ENCODE measurements at places on chromosomes 13 and 19.

DNA sequence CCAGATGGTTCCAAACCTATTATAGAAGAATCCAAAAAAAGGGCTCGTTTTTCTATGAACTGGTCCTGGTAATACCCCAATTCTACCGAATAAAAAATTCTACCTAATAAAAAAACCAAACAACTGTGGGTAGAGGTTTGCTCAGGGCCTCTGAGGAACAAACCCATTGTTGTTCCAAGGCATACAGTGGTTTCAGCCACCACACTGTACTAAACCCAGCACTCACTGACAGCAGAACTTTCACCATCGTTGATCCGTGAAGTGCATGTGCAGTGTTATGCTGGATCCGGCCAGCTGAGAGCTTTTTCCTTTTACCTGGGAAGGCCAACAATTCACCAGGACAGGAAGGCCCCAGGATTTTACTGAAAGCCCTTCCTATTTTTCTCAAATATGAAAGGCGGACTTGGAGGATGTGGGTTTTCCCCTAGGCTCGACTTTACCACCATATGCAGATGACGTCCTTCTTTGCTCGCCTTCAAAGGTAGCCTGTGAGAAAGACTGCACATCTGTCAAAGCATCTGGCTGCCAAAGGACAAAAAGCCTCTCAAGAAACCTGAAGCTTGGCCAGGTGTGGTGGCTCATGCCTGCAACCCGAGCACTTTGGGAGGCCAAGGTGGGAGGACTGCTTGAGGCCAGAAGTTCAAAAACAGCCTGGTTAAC lies 7.2 kb upstream of the PABPC3 start:
- no peak for DNase-seq

DNA sequence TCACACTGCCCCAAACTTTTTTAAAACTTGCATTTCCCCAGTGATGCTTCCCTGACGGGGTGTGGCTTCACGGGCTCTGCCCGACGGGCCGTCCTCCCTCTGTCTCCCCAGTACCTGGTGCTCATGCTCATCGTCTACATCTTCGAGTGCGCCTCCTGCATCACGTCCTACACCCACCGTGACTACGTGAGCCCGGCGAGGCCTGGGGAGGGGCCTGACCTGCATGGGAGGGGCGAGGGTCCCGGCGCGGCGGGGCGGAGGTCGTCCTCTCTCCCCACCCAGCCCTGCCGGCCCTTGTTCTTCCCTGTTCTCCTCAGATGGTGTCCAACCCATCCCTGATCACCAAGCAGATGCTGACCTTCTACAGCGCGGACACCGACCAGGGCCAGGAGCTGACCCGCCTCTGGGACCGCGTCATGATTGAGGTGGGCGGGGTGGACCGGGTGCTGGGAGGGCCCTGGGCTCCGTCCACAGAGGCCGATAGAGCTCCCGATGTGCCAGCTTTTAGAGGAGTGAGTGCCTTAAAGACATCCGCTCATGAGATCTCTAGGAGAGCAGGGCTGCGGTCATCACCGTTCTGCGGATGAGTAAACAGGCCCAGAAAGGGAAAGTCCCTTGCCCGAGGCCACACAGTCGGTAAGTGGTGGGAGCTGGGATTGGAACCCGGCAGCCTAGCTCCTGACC lies 6.9 kb downstream of the UPK1A start:
- DNase-seq = peak; percentile 41

DNA sequence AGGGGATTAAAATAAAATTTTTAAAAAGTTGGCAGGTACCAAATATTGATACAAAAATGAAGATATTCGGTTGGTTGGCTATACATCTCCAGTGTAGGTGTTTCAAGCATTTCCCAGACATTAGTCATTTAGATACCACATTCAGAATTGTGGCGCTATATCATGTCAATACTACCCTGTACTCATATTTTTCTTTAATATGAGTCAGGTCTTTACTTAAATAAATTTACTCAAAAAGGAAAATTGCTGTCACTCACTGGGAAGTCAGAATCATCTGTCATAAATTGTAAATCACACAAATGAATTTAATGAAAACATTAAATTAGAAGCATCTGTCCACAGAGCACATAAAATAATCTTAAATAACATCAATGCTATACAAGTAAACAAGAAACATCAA lies 134.2 kb downstream of the TSHZ3 start:
- DNase-seq = no peak

GRCh38 chr19:12891553-12892021 lies 627 bp downstream of the GCDH start:
- no peak for DNase-seq

DNA sequence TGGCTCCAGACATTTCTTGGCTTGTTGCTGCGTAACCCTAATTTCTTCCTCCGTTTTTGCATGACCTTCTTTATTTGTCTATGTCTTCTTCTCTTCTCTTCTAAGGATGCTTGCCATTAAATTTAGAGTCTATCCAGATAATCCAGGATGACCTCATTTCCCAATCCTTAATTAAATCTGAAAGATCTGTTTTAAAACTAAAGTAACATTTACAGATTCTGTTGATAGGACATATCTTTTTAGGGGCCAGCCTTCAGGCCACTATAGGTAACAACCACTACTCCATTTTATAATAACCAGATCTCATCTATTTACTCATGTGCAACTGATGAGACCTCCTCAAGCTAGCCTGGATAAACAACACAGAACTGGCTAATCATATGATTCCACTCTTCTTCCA lies 490.5 kb upstream of the SLC10A2 start:
- DNase-seq = no peak

- no peak for DNase-seq
These were observed 616.3 kb downstream of the TBC1D4 start for GRCh38 chr13:74865656-74866055.

DNA sequence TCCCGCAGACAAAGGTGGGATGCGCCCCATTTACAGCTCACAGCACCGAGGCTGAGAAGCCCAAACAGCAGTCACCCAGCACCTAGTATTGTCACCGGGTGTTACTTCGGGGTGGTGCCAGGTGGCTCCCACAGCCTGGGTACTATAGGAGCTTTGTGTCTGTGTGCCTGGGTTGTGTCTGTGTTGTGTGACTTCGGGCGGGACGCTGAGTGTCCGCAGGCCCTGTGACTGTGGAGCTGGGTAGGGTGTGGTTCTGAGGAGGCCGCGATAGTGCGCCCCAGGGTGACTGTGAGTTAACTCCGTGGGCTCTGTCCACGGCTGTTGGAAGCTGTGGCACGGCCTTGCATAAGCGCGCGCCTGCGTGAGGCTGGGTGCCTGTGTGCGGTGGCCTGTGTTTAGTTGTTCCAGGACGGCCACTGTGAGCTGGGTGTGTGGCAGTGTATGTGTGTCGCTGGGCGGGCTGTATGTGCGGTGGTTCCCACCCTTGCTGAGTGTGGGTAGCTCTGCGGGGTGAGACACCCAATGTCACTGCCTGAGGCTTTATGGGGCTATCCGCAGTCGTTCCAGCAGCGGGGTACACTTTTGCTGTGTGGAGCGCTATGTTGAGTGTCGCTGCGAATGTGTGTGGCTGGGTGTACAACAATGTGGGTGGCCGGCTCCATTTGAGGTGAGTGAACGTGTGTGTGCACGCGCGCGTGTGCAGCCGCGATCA lies 559 bp upstream of the SSBP4 start:
- no peak for DNase-seq

- DNase-seq = no peak
These were observed 8.6 kb downstream of the ALDH16A1 start for GRCh38 chr19:49461656-49462055.

GRCh38 chr19:33110137-33110910 lies 21.6 kb upstream of the WDR88 start:
- DNase-seq = no peak

DNA sequence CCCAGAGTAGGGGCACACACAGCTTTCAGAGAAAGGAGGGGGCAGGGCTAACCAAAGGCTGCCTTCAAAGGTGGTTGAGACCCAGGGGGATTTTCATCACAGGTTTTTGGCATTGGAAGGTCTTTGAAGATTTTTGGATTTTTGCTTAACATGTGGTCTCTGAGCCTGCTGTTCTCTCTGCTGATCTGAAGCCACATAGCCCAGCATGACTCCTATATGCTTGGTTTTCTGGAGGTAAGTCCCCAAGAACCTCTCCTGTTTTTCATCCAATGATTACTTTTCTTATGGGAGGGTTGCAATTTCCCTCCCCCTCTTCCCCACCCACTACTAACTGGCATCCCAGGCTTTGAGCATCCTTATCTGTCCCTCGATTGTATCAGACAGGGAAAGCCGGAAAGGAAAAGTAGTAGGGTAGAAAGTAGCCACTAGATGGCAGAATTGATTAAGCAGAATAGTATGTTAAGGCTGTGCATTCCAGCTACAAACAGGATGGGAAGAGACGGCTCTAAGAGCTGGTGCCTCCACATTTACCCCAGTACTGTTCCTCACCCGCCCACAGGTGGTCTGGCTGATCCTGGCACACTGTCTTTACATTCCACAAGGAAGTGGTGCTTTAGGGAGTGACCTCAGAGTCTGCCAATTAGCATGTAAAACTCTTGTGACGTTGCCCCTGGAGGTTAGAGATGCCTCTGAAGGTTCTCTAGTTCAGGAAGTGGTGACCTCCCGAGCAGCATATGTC lies 218.9 kb upstream of the EDNRB start:
- no peak for DNase-seq

Measured in stimulated activated CD4-positive, alpha-beta T cell treated with anti-CD3 and anti-CD28 coated beads, Interleukin-12 subunit alpha, Interleukin-12 subunit beta, amount 100 ng/mL, for 48 hours (primary cell).